ENCODE measurements at places on chromosomes 3 and 15.

GRCh38 chr3:103629391-103629790 lies 1194.6 kb downstream of the ZPLD1 start:
- DNase-seq: no peak

DNA sequence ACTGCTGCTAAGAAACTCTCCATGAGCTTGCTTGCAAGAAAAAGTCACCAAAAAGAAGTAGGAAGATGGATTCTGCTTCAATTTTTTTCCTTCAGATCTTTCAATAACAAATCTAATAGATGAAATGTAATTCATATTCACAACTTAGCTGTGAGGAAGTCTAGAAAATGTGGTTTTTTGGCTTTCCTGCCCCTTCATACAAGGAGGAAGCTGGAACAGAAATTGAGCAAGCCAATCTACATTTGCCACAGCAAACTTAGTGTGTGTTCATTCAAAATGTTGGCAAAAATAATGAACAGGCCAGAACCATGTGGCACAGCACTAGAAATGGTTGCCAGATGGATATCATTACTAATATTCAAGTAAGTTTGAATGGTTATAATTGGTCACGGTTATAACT lies 93.2 kb upstream of the NEDD4 start:
- DNase-seq: no peak

- no peak for DNase-seq
These were observed 465.1 kb downstream of the MAGI1 start for GRCh38 chr3:65573548-65574116.

DNA sequence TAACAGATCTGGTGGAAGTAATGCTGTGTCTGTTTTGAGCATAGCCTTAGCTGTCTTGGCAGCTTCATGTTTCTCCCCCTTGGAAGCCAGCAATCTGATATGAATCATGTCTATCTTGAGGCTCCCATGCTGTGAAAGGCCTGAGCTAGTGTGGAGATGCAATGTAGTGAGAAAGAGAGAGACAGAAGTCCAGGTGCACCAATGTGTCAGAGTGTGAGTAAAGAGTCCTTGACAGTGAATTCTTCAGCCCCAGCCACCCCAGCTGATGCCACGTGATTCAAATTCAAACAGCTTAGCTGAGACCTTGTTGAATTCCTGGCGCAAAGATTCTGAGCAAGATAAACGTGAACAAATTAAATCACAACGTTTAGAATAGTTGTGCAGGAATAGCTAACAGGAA lies 704.2 kb downstream of the EDEM1 start:
- DNase-seq: no peak

DNA sequence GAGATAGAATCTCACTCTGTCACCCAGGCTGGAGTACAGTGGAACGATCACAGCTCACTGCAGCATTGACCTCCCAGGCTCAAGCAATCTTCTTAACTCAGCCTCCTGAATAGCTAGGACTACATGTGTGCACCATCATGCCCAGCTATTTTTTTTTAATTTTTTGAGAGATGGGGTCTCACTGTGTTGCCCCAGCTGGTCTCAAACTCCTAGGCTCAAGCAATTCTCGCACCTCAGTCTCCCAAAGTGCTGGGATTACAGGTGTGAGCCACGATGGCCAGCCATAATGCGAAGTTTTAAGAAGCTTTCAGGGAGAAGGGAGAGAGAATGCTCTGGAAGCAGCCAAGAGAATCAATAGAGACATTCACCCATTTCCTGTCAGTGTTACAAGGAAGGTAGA lies 42.7 kb downstream of the PRKAR2A start:
- DNase-seq: no peak

- DNase-seq: no peak
These were observed 61.4 kb upstream of the KLF13 start for GRCh38 chr15:31265090-31265870.

DNA sequence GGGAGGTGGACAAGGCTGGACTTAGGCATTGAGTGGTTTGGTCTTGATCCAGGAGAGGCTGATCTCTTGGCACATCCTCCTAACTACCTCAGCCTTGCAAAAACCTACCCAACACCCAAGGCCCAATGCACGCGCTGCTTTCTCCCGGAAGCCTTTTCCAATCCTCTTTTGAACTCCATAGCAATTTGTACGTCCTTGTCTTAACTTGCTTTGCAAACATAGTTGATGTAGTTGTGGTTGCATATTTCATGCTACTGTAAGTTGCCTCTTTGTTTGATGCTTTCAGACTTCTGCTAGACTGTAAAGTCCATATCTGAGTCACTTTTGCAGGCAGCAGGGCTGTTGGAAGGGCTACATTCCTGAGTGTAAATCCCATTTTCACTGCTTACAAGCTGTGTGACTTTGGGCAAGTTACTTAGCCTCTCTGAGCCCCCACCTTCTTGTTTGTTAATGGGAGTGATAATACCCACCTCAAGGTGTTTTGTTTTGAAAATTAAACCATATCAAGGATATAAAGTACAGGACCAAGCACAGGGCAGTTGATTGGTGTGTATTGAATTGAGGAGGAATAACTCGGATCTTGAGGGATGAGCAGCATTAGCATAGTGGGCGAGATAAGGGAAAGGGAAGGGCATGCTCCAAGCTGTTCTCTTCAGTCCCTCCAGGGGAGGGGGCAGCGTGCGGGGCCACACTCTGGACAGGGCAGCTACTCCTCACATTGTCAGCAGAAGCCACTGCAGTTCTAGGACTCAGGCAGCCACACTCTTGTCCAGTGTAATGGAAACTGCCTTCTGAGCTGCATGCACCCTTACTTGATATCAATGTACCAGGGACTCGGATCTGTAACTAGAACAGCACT lies 28.8 kb downstream of the SIAH2 start:
- no peak for DNase-seq

All from NCI-H1694 treated with DMSO at 0.1 percent for 48 hours (cell line).